ENCODE measurements at places on chromosomes 7 and 10.

DNA sequence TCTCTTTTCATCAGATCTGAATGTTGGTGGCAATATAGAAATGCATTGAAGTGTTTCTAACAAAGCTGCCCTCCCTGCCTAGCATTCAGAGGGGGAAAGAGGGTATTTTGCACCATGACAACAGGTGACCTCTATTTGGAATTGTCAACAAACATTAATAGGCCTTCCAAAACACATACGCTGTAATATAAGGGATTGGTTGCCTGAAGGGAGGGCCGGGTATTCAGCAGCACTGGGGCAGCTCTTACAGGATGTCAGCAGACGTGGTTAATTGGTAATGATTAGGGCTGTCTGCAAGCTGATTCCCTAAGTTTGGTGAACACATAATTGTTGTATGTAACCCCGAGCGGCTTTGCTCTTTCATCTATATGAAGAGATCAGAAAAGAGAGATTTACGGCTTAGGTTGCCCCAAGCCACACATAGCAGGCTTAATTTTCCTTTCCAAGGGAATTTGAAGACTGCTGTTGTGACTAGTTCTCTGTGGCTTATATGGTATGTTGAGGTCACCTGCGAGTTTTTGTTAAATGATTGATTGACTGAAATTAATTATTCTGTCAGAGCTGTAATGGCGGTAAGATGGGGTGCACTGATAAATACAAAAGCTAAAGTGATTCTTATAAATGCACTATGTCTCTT is 759.3 kb downstream of the LRMDA start:
- no peak for ATAC-seq

- no peak for ATAC-seq
Measured at GRCh38 chr10:49273626-49274025, 25.3 kb upstream of the C10orf71 start.

- ATAC-seq, result no peak
Measured at GRCh38 chr10:18472977-18473376, 178.4 kb downstream of the NSUN6 start.

- no peak for ATAC-seq
Measured at GRCh38 chr10:95391164-95391563, 100.4 kb upstream of the PDLIM1 start.

DNA sequence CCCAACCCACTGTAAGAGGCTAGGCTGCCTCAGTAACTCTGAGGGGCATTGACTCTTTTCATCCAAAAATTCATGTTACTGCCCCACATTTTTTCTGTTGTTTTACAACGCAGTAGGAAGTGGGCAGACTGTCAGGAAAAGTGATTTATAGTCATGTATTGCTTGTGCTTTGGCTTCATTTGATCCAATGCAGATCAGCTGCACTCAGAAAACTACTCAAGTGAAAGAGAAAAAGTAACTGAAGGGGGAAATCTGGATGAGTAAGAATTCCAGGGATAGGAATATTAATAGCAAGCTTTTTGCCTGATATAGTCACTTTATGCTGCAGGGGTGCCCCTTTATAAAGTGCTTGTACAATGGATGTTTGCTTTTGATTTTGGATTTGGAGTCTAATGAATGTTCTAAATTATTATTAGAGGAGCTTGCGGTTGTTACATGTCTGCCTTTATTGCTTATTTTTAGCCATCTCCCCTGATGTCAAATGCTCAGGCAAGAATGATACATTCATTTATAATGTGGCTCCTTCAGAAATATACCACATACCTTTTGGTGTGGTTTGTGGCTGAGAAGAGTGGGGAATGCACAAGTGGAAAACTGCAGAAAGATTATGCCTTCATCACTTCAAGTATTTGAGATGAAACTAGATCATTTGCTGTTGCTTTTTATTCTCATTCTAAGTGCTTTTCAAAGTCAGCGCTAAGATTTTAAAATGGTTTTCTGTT is 86.1 kb downstream of the EGFR start:
- no peak for ATAC-seq

- ATAC-seq, result no peak
Measured at GRCh38 chr7:24748521-24748920, 8.7 kb downstream of the GSDME start.

GRCh38 chr10:106214243-106214642 is 950.3 kb downstream of the SORCS1 start:
- ATAC-seq, result no peak

- ATAC-seq, result no peak
Measured at GRCh38 chr10:58638388-58638787, 125.7 kb downstream of the BICC1 start.

GRCh38 chr10:96830511-96831199 is 1.4 kb upstream of the LCOR start:
- no peak for ATAC-seq

DNA sequence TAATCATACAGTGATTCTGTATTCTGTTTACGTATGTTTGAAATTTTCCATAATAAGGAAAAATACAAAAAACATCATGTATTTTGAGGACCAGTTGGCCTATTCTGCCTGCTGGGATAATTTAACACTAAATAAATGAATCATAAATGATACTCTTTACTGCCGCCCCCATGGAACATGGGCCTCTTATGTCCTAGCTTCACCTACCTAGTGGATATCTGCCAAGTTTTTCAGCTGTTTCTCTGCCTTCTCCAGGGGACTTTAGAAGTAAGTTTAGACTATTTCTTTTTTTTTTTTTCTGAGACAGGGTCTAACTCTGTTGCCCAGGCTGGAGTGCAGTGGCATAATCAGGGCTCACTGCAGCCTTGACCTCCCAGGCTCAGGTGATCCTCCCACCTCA is 10.4 kb downstream of the NFE2L3 start:
- ATAC-seq, result no peak

- no peak for ATAC-seq
Measured at GRCh38 chr10:12022580-12023257, 19.9 kb downstream of the UPF2 start.

DNA sequence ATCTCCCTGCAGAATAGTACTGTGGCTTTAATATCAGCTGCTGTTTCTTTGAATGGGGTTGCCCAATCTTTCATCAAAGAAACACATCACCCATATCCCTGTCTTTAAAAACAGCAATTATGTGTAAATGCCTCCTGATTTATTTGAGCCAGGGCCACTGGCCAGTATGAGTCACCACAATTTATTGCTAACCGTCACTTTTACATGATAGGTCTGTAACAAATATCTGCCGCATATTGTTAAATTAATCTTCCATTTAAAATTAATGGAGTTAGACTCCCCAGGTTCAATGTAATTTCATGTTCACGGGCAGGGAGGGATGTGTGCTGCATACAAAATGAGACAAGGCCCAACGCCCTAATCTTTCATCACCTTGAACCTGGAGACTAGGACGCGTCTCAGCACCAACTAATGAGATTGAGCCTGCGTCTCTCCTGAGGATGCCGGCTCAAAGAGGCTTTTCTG is 673.4 kb downstream of the AUTS2 start:
- no peak for ATAC-seq

GRCh38 chr10:15439341-15439842 is 68.3 kb upstream of the FAM171A1 start:
- no peak for ATAC-seq

DNA sequence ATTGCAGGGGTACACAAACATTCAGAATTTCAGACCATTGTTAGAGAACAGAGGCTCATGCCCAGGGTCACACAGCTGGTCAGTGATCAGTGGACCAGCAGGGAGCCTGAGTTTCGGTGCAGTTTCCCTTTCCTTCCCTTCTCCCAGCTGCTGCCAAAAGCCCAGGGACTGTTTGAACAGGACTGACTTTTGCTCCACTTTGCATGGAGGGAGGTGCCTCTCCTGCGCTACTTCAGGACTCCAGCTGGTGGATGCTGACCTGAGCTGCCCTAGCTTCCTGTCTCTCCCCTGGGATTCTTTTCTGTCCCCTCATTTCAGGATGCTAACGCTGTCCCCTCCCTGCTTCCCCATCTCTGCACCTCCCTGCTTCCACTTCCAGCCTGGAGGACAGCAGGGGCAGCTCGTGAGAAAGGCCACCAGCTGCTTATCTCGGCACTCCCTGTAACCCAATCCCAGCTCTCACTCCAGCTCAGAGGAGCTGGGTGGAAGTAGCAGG is 14.5 kb downstream of the SH2D4B start:
- no peak for ATAC-seq

DNA sequence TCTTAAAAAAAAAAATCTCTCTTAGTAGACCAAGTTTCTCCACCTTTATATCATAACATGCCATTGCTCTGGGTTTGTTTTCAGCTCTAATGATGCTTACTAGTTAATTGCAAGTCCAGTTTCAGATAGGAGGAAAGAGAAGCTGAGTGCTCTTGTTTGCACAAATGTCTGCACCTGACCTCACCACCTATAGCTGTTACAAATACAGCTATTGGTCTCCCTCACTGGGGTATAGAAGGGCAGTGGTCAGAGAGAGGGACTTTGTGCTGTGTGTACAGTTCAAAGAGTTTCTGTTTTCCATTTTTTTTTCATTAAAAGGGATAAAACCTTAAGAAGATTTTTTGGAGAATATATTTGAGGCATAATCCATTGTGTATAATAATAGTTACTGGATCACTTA is 52.7 kb downstream of the TAS2R16 start:
- ATAC-seq, result no peak

DNA sequence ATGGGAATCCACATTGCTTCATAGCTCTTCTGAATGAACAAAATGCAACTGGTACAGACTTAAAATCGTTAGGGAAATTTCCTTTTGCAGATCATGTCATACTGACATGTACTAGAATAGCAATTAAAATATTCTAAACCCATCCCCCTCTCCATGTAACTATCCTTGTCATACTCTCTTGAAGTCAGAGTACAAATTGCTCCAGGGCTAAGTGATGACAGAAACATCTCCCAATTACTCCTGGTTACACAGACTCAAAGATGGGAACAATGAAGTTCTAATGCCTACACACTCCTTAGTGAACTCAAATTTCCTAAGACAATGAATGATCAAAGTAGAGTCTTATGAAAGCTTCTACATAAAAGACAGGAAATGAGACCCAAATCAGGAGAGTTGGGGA is 87.2 kb downstream of the PDE1C start:
- ATAC-seq, result no peak

- ATAC-seq, result no peak
Measured at GRCh38 chr10:75845176-75845947, 413.9 kb downstream of the LRMDA start.

DNA sequence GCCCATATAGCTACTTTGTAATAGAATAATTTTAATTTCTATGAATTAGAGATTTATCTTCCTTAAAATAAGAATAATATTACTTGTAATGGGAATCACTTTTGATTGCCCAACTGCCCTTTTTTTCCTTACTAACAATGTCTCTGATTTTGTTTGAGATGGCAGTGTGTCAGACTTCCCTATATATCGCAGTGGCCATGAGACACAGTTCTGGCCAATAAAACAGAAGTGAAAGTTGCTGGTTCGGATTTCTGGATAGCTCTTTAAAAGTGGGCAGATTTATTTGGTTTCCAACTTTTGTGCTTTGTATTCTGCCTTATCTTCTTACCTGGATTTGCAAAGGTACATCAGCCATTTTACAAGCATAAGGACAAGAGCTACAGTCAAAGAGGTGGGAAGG is 170.2 kb downstream of the PPP1R17 start:
- no peak for ATAC-seq

GRCh38 chr7:20776214-20776911 is 10.3 kb downstream of the SP8 start:
- no peak for ATAC-seq

DNA sequence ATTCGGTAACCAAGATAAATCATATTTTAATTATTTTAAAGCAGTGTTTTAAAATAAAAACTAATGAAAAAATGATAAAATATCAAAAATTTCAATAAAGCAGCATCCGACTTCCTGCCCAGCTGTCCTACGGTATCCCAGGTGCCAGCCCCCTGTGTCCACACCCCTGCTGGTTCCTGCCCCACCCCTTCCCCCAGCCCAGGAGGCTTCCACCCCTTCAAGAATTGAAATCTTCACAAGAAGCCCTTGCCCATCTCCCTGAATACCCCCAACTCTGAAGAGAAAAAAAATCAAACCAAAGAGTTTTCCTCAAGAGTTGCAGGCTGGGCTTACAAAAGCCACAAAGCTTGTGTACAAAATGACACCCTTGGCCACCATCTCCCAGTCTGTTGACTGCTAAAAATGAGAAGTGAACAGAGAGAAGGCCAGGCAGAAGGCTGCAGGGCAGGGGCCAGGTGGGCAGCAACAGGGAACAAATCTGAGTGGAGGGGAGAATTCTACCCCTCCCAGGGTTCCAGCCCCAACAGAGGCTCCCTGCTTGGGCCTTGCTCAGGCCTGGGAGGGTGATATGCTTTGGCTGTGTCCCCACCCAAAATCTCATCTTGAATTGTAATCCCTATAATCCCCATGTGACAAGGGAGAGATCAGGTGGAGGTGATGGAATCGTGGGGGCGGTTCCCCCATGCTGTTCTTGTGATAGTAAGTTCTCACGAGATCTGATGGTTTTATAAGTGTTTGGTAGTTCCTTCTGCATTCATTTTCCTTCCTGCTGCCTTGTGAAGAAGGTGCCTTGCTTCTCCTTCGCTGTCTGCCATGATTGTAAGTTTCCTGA is 14.5 kb downstream of the GPRIN2 start:
- ATAC-seq, result no peak

DNA sequence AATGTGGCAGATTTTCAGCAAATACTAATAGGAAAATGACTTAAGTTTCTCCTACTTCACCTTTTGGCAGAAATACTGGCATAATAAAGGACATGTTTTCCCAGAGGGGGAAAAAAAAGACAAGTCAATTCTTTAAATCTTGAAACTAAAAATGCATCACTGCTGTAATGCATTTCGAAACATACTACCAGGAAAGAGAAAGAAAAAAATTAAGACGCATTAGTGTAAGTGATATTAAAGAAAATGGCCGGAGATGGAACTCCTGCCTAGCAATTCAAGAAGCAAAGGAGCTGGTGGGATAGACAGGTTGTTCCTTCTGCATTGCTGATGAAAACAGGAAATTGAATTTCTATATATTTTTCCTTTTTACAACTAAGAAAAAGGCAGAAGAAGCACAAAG is 3.2 kb downstream of the ACTR1A start:
- no peak for ATAC-seq

DNA sequence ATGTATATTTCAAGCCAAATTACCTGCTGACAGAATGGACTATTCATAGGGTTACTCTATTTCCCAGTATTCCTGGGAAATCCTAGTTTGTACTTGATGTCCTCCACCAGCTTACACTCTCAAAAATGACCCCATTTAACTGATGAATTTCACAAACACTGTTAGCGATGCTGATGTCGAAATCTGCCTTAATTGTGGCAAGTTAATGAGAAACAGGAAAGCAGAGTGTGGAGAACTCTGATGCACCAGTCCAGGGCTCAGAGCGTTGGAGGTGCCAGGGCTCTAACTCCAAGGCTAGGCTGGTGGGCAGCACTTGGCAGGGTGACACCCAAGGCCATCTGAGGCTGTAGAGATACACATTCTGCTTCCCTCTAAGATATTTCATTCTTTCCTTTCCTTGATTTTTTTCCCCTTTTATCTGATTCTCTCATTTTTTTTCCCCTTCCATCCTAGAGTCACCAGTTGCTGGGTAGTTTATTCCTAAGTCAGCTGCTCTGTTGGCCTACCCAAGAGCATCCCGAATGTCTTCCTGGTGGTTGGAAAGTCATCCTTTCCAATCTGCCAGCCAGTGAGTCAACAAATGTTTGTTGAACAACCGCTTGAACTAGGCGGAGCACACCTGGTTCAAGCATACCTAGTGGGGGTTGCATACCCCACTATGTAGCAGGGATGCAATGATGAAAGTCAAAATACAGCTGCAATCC is 525.0 kb upstream of the NRP1 start:
- ATAC-seq, result no peak
